NCI-H510A treated with DMSO at 0.1 percent for 48 hours (cell line): ENCODE measurements at places on chromosomes 16 and 17.

GRCh38 chr17:68152161-68152571 lies 95.7 kb upstream of the AMZ2 start:
- DNase-seq: no peak

GRCh38 chr16:86286991-86287663 lies 223.2 kb upstream of the FOXF1 start:
- no peak for DNase-seq

GRCh38 chr17:42989726-42990652 lies 8.2 kb upstream of the RPL27 start:
- DNase-seq: no peak

DNA sequence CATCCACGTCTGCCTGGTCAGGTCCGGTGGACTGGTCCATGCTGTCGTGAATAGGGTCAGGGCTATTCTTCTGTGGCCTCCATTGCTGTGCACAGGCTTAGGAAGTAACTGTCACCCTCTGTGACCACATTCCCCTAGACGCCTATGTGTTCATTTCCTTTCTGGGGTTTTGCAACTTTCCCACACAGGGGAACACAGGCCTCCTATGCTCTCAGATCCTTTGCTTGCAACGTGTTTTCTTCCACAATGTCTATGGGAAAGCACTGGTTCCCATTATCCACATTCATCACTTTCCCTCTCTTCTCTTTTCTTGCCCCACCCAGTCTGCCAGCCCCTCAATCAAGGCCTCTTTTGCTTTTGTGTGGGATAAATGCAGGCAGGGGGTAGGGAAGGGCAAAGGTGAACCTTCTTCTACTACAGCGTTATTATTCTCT lies 43.2 kb upstream of the DNAJA2 start:
- no peak for DNase-seq

- no peak for DNase-seq
Observed at GRCh38 chr16:53998024-53998810, 288.4 kb downstream of the IRX3 start.

GRCh38 chr17:69761767-69762321 lies 313.2 kb upstream of the KCNJ16 start:
- no peak for DNase-seq

- DNase-seq: no peak
Observed at GRCh38 chr16:47722046-47722445, 260.9 kb downstream of the PHKB start.

DNA sequence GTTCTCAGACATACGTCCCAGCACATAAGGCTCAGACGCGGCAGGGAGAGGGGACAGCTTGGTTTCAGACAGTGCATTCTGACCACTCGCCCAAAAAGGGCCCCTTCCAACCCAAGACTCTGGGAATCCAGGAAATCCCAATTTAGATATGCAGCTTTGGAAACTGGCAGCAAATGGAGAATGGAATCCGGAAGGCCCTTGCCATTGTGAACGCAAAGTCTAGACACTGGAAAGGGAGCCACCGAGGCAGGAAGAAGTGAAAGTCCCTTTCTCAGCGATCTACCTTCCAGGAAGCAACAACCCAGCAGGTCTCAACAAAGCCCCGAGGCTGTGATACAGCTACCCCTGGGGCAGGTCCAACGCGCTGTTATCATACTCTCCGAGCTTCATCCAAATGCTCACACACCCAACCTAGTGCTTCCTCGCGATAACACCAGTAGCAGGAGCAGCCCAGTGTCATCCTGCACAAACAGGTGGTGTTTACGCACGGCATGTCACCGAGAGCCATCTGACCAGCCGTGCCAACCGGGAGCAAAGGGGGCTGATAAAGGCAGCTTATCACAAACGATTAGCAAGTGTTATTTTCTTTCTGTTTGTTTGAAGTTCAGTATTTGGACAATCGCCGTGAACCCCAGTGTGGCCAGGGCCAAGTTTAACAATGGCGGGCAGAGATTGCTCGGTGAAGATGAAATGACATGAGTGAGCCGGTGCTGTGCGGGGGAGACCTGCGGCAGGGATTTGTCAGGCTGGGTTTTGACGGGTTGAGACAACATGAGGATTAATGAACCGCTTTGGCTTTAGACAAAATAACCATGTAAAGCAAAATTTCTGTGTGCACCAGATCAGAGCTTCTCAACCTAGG lies 240.6 kb downstream of the FOXL1 start:
- no peak for DNase-seq

GRCh38 chr17:39166437-39167335 lies 725 bp upstream of the ARL5C start:
- no peak for DNase-seq

DNA sequence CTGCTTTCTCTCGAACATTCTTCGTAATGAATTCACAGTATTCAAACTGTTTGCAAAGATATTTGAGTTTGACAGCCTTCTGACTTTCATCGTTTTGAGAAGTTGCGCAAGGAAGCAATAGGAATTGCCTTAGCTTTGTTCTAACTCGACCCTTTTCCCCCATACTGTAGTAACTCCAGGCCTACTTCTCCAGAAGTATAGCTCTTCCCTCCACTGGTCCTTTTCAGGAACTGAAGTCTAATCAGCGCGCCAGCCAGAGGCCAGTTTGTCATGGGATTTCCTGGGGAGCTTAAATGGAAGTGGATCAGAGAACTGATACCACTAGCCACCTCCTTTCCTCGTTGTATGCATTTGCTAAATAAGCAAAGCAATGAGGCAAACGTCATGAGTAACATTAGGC lies 27.9 kb downstream of the CDR2 start:
- DNase-seq: no peak

DNA sequence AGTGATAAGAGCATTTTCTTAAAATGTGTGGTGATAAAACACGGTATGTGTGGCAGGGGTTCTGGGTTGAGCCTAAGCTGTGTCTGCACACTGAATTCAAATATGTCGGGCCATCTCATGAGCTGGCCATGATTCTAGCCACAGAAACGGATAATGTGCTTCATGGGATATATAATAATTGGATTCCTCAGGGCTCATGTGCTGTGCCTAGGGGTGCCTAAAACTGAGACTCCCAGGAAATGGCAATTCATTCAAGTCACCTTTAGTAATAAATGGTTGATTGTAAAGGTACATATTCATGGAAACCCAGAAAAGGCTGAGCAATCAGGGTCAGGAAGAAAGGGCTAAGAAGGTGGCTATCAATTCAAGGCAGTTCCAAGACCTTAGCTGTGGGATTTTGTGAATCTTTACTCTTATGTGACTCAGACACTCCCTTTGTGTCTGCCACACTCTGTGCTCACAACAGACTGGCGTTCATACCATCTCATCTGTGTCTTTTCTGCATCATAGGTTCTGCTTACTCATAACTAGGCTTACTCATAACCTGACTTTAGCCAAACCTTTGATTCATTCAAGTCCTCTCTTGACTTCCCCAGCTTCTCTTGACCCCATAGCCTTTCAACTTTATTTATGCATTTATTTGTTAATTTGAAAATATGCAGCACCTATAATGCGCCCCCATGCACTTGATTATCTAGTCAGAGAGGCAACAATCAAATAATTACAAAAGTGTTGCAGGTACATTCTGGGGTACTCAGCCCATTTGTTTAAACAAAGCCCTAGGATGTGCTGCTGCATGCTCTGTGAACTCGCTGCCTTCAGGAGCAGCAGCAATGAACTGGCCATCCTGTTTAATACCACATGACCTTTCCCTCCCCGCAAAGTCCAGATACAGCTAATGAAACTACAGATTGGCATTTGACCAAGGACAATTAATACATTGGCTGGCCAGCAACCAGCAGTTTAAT lies 28.4 kb upstream of the MED13 start:
- DNase-seq: no peak

- no peak for DNase-seq
Observed at GRCh38 chr16:65658349-65658748, 536.5 kb upstream of the CDH11 start.

DNA sequence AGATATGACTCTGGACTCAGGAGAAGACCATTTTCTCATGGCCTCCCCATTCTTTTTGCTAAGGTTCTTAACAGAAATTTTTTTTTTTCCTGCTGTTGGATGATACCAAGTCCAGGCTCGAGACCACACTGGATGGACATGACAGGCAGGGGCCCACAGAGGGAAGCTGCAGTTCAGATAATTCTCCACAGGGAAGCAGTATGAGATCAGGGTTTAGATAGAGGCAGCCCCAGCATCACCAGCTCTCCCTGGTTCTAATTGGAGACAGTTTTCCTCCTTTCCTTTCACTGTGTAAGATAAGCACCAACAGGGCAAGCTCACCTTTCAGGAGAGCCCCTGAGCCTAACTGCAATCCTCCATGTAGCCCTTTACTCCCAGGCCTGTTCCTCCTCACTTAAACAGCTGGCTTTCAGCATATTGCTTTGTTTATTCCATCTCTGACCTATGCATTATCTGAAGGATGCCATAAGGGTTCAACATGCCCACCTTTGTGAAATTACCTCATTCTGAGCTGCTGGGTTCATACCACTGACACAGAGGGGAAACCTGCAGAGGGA lies 108.1 kb downstream of the SNX11 start:
- peak; percentile 100 for DNase-seq

DNA sequence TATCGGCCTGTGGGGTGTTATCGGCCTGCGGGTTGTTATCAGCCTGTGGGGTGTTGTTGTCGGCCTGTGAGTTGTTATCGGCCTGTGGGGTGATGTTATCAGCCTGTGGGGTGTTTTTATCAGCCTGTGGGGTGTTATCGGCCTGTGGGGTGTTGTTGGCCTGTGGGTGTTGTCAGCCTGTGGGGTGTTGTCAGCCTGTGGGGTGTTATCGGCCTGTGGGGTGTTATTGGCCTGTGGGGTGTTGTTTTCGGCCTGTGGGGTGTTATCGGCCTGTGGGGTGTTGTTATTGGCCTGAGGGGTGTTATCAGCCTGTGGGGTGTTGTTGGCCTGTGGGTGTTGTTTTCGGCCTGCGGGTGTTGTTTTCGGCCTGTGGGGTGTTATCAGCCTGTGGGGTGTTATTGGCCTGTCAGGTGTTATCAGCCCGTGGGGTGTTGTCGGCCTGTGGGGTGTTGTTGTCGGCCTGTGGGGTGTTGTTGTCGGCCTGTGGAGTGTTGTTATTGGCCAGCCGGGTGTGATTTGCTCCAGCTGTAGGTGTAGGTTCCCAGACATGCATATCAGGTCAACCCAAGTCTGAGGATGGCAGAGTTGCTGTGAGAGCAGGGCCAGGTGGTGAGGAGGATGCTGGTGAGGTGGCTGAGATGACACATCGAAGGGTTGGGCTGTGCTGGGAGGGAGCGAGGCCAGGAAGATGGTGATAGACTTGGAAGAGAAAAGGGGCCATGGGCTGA lies 7.1 kb downstream of the TRARG1 start:
- DNase-seq: no peak

DNA sequence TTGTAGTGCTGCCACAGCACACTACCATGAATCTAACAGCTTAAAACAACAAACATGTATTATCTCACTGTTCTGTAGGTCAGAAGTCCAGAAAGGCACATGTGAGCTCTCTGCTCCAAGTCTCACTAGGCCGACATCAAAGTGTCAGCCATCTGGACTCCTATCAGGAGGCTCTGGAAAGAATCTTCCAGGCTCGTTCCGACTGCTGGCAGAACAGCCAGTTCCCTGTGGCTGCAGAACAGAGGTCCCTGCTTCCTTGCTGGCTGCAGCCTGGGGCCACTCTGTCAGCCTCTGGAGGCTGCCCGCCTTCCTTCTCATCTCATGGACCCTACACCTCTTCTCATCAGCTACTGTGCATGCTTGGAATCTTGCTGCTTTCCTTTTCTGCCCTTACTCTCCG lies 168.9 kb downstream of the CBLN1 start:
- no peak for DNase-seq

GRCh38 chr17:33290253-33290652 lies 2.8 kb downstream of the ASIC2 start:
- no peak for DNase-seq

DNA sequence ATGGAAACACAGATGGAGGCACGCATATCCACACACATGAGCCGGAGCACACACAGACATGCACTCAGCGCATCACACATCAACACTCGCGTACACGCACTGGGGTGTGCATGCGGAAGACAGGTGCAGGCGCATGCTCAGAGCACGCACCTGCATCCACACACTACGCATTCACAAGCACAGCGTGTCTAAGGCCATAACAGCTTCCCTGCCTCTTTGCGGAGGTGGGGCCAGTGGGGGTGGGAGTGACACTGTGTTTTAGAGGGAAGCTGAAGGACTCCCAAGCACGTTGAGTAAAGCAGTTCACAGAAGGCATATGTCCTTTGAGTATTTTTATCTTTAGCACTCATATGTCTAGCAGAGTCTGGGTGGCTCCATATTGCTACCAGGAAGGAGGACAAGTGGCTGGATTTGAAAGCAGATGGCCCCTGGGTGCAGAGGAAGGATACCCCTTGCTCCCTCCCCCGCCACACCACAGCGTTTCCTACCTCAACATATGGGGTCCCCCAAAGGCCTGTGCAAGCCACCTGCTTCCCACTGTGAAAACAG lies 68.6 kb upstream of the TOB1 start:
- peak; percentile 30 for DNase-seq

DNA sequence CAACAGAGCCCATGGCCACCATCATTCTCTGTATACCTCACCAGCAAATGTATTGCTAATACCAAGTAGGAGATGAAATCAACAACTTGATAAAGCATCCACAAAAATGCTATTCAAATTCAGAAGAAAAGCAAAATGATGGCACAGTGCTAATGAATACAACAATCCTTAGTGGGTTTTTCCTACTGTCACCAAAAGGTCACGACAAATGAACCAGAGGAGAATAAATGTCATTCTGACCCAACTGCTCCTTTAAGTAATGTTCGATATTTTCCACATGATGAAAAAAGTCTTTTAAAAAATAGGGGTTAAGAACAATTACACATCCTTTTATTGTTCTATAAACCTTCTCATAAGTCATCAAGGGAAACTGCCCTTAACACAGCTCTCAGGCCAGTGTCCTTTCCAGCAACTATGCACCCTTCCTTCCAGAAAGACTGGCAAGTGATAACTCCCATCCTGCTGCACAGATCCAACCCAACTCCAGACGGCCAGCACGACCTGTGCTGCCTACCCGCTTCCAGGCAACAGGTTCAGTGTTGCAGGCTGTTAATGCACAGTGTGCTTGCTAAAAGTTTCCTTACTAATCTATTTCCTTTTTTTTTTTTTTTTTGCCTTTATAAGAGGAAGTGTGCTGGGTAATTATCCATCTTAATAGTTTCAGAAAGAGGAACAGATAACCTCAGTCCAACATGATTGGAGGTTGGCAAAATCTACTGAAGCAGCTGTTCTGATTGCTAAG lies 15.4 kb downstream of the FBXO31 start:
- DNase-seq: no peak
